Ureter (tissue), 1 donor: ENCODE measurements at places on chromosomes 6 and 20. TPM values are rescaled to one million over a fixed set of nuclear protein-coding genes. Genes with fewer than 3 reads are reported as not detected.

GRCh38 chr6:93453956-93454355 is 34.6 kb upstream of the EPHA7 start:
- DNase-seq = no peak

- no peak for DNase-seq
Observed at GRCh38 chr6:2773449-2773848, 8.3 kb downstream of the WRNIP1 start.

The AURKA gene
- total RNA-seq = 1.6 TPM

DNA sequence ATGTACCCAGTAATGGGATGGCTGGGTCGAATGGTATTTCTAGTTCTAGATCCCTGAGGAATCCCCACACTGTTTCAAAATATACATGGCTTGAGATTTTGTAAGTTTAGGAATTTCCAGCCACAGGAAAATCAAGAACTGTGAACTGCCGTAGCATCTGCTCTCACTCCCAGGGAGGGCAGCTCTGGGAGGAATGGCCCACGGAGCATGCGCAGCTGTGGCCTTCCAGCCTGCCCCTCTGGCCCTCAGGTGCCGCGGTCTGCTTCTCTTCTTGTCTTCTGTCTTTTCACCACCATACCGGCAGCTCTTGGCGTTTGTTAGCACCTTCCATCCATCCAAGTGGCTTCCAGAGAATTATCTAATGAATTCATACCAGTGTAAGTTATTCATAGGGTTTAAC is 19.9 kb upstream of the EXOC2 start:
- DNase-seq = no peak

- DNase-seq = no peak
Observed at GRCh38 chr6:51855310-51856082, 231.9 kb downstream of the PKHD1 start.

- no peak for DNase-seq
Observed at GRCh38 chr20:2762578-2763131, 37.8 kb downstream of the CPXM1 start.

The KCNK17 gene
- not detected for total RNA-seq

DNA sequence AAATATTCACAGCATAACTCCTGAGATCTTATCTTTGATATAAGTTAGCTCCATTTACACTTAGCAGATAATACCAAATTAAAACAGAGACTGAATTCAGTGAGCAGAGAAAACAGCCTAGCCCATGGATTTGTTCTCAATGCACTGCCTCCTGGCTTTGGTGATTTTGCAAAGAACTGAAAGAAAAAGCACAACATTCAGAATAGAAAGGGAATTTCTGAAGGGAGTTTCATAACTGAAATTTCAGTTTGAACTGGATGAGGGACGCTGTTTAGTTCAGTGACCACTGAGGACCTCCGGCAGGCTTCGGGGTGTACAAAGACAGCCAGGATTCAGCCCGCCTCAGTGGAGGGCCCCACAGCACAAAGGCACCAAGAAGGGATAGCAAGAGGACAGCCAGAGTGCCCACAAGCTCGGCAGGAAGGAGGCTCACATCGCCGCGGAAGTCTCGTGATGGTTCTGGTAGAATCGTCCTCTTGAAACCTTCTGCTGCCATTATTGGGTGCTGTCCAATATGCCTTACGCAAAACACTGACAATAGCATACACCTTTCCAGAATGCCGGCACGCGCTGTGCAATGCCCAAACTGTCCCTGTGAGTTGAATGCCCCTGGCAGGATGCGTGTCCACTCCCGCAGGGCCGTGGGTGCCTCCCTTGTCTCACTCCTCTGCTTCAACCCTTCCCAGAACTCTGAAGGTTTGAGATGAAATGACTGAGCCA is 9.7 kb upstream of the IRF4 start:
- DNase-seq = no peak
